SJSA1 (cell line): ENCODE measurements at places on chromosomes 5 and 9. TPM values are rescaled to one million over a fixed set of nuclear protein-coding genes. Genes with fewer than 3 reads are reported as not detected.

DNA sequence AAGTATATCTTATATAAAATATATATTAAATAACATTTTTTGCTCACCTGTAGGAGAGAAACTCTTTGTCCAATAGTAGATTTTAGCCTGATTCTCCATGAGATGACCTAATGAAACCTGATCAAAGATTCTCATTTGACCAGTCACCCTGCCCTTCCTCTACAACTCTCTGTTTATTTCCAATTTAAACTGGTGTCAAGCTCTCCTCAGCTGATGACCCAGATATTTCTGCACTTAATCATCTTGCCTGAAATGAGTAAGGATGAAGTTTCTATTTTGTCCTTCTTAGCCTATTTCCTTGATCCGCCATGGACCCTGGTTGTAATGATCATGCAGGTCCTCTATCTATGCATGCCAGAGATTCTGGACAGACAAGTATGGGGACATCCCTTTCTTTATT lies 179.3 kb upstream of the FGF10 start:
- no peak for DNase-seq

GRCh38 chr5:178098685-178099084 lies 14.6 kb upstream of the N4BP3 start:
- no peak for DNase-seq

GRCh38 chr5:122311497-122311960 lies 508 bp upstream of the SNCAIP start:
- DNase-seq = no peak

DNA sequence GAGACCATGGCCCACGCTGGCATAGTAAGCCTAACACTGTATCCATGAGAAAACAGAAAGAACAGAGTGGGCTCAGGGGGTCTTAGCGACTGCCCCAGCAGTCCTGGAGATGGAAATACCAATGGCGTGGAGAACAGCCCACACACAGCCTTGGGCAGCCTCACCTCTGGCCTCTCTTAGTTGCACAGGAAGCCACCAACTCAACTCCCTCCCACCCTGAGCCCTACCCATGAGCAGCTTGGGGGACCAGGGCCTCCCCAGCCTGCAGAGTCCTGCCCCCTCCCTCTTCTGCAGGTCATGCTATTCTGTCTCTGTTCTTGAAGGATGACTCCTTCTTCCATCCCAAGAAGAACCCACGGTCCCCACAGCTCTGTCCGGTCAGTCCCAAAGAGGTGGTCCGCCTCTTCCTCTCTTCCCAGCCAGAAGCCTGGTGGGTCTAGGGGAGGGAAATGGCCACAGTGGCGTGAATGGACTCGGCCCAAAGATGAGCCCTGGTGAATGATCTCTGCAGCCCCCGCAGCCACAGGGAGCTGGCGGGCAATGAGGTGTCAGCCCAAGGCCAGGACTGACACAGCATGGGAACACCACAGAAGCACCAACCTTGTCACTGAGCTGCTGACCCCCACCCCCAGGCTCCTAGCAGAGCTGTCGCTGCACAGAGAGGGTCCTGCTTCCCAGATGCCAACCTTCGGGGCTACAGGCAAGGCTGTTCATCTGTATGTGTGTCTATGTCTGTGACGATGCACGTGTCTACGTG lies 131.2 kb downstream of the ROR2 start:
- DNase-seq = no peak

DNA sequence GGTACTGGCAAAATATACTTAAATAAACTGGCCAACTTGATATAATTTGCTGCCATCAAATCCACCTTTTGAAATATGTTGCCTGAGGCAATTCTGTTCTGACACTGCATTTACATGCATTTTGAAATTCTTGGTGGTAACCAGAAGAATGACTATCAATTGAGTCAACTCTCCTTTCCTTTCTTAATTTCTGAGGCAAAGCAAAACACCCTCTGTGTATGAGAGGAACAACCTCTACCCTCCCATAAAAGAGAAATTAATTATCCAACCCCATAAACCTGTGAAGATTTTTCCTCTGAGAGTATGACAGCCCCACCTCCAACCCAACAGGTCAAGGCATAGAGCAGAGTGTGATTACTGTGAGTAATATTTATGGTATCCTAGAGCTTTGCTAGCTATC lies 286.8 kb downstream of the NR2F1-AS1 start:
- peak; percentile 9 for DNase-seq

DNA sequence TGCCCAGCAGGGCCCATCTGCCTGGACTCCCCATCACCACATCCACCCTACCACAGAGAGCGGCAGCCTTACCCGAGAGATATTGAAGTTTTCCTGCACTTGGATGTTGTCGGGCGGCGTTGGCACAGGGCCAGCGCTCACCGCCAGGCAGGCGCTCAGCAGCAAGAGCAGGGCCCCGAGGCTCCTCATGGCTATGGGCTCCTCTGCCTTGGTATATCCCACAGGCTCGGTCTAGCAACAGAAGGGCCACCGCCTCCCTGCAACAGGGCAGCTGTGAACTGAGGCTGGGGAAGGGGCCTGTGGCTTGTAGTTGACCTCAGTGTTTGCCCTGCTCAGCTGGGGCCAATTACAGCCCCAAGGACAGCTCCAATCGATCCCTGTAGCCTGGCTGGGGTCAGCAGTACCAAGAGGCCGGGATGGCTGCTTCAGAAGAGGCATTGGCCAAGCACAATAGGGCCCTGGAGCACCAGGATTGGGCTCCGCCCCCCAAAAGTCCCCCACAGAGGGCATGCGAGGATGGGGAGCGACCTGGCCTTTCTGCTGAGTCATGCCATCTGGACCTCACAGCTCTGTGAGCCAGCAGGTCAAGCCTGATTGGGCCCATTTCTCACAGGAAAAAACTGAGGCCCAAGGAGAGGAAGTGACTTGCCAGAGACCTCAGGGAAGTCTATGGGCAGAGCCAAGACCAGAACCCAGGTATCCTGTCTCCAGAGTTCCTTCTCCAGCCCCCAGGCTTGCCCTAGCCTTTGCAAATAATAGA lies at the start of gene AMBP:
Gene AMBP, minus strand, starts transcription at position 280 of the 760 bp plus-strand sequence. Its CDS starts 91 bp downstream, at position 189.
- DNase-seq = no peak

DNA sequence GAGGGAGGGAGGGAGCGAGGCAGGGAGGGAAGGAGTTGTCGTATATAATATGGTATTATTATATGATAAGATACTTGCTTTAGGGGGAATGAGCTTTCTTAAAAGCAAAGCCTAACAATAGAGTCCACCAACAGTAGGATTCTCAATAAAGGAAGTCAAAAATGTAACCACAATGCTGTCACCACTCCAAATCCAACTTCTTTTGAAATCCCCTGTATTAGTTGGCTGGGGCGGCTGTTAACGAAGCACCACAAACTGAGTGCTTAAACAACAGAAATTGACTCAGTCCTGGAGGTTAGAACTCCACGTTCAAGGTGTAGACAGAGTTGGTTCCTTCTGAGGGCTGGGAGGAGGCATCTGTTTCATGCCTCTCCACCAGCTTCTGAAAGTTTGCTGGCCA lies 23.1 kb downstream of the GAS1 start:
- DNase-seq = no peak

DNA sequence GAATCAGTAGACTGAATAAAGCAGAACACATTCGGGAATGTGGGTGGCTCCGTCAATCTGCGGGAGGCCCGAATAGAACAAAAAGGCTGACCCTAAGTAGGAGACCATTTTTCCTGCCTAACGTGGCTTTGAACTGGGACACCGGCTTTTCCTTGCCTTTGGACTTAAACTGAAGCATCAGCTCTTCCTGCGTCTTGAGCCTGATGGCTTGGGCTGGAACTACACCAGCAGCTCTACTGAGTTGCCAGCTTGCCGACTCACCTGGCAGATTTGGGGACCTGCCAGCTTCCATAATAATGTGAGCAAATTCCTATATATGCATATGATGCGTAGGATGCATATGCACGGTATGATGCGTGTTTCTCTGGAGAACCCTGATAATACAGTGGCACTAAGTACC lies 111.3 kb downstream of the DAPK1 start:
- no peak for DNase-seq

- peak; percentile 35 for DNase-seq
Observed at GRCh38 chr5:170471551-170472178, 32.2 kb upstream of the KCNIP1 start.

- DNase-seq = no peak
Observed at GRCh38 chr9:11443631-11444030, 830.8 kb upstream of the PTPRD start.

- DNase-seq = no peak
Observed at GRCh38 chr9:78778861-78779374, 482.0 kb downstream of the PSAT1 start.

GRCh38 chr9:69816735-69817134 lies 3.9 kb upstream of the CFAP95 start:
- no peak for DNase-seq

GRCh38 chr9:83204047-83204446 lies 141.1 kb upstream of the RASEF start:
- no peak for DNase-seq

- no peak for DNase-seq
Observed at GRCh38 chr9:9612270-9612669, 1000.5 kb downstream of the PTPRD start.

DNA sequence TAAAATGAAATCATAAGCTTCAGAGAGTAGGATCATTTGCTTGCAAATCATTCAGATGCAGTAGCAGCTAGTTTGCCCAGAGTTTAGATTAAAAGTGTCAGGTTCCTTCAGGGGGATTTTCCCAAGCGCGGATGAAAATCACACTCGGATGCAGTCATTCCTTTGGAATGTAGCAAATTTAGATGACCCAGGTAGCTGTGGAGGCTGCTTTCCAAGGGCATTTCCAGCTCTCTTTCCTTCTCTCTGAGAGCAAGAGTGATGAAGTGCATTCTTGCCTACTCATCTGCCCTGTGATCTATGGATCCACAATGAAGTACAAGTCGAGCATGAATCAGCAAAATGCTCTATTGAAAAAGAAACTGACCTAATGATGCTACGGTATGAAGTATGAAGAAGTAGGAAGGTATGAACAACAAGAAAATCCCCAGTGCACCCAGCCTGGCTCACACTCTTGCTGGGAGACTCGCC lies 200.2 kb downstream of the PLK2 start:
- peak; percentile 90 for DNase-seq

DNA sequence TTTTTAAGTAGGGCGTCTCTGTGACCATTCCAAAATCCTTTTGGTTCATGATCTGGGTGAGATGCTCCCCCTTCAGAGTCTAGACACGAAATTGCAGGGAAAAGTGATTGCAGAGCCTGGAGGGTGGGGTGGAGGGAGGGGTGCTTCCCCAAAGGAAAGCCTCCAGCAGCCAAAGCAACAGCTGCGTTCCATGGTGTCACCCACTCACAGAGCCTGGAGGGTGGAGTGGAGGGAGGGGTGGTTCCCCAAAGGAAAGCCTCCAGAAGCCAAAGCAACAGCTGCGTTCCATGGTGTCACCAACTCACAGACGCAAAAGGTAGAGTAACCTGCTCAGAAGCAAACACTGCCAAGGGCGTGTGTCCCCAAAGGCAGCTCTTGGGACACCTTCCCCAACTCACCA lies 22.6 kb downstream of the SLC6A18 start:
- DNase-seq = no peak

GRCh38 chr5:2685651-2686272 lies 65.7 kb downstream of the IRX2 start:
- peak; percentile 8 for DNase-seq

DNA sequence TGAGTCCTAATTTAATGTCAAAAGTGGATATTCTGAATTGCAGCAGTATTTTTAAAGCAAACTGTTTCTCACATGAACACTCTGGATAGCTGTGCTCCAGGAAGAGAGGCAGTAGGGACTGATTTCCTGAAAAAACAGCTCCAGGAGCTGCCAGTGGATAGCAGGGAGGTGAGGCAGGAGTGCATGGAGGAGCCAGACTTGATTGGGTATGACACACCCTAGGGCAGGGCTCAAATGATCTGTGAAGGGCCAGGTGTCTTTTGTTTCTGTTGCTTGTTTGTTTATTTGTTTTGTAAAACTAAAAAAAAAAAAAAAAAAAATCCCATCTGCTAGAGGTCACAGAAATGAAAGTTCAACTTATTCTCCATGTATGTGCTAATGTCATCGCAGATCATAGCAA lies 83.4 kb downstream of the ADRB2 start:
- no peak for DNase-seq

GRCh38 chr9:72675586-72675985 lies 154.2 kb downstream of the TMC1 start:
- peak; percentile 36 for DNase-seq

DNA sequence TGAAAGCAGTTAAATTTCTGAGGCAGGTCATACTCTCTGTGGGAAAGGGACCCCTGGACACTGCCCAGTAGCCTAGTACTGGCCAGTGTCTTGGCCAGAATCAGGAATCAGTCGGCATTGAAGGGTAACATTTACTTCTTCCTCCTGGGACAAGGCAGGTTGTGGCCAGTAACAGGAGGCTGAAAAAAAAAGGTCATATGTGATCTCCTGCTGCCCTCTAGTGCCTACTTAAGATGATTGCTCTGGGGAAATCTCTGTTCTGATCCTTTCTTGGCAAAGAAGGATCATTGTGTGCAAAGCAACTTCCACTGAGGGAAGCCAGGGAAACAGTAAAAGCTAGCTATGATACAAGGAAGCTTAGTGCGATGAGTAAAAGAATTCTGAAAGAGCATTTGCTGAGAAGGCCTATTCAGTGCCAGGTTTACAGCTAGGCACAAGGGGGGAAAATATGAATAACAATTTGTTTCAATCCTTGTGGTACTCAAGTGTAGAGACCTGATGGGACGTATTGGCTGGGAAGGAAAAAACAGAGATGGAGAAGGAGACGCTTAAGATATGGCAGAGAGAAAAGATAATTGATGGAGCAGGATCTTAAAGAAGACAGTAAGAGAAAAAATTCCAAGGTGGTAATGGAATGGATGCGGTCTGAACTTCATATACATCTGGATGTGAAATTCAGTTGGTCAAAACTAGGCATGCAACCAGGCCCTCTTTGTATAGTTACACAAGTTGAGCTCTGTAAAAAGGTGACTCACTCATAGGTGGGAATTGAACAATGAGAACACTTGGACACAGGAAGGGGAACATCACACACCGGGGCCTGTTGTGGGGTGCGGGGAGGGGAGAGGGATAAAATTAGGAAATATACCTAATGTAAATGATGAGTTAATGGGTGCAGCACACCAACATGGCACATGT lies 25.8 kb upstream of the TRIM32 start:
- DNase-seq = peak; percentile 38

DNA sequence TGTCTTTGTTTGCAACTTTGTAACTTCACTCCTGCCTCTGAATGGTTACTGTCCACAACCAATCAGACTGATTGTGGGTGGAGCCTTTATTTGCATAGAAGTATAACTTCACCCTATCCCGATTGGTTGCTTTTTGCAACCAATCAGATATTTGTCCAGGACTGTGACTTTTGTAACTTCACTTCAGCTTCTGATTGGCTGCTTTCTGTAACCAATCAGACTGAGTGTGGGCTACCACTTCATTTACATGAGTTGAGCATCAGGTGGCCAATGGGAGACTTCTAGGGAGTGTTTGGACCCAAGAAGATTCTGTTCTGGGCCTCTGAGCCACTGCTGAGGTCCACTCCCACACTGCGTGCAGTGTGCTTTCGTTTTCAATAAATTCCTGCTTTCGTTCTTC lies 1810.7 kb upstream of the CDH6 start:
- no peak for DNase-seq

Gene SLC6A19
- total RNA-seq = 0.03 TPM in 1 of 2 replicates, not detected in the other

Gene UGT3A1
- total RNA-seq = 1.0 TPM in 1 of 2 replicates, not detected in the other

Gene MEIKIN
- total RNA-seq = not detected in 2 replicates

Gene S1PR3
- total RNA-seq = 12.5 and 25.8 TPM in 2 replicates

Gene OGN
- not detected in 2 replicates for total RNA-seq

Gene GFI1B
- total RNA-seq = 0.05 TPM in 1 of 2 replicates, not detected in the other
